ENCODE measurements at places on chromosomes 4 and X.

GRCh38 chr4:87527431-87528220, 1.6 kb downstream of the SPARCL1 start:
- no peak for DNase-seq

- peak; percentile 79 for DNase-seq
Observed at GRCh38 chrX:17521871-17522693, 147.1 kb downstream of the NHS start.

DNA sequence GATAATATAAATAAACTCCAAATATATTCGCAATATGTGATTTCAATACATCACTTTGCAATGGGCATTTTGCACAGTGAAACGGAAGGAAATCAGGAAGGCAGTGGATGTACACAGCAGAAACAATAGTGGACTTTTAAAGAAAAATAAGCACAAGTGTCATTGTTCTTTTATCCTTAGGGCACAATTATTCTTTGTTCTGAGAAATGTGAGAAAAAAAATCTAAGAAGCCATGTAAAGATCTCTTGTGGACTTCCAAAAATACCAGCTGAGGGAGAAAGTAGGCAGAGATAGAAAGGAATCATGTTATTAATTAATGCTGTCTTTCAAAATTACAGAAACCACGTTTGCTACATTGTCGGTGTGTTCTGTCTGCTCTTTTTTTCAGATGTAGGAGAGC, 17.6 kb upstream of the PRRG1 start:
- no peak for DNase-seq

- DNase-seq, result no peak
Observed at GRCh38 chr4:23889814-23890341, at the start of gene PPARGC1A. Gene PPARGC1A (minus strand): TSS chr4:23890047. CDS start chr4:23889957, 90 bp downstream.

DNA sequence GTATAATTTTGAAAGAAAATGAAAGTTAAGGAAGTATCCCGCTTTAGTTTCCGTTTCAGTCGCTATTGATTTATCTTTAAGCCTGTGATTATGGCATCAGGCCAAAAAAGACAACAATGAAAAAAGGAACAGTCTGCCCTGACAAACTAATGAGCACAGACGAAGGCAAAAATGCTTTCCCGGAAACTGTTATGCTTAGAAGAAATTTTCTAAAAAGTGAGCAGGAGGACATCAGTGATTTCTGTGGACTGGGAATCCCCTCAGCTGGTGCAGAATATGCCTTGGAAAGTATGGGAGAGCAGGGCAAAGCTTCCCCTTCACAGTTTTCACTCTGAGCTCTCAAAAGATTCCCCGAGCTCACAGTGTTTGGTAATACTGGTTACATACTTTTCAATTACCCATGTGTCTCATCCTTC, 5.1 kb upstream of the CXCL10 start:
- no peak for DNase-seq

DNA sequence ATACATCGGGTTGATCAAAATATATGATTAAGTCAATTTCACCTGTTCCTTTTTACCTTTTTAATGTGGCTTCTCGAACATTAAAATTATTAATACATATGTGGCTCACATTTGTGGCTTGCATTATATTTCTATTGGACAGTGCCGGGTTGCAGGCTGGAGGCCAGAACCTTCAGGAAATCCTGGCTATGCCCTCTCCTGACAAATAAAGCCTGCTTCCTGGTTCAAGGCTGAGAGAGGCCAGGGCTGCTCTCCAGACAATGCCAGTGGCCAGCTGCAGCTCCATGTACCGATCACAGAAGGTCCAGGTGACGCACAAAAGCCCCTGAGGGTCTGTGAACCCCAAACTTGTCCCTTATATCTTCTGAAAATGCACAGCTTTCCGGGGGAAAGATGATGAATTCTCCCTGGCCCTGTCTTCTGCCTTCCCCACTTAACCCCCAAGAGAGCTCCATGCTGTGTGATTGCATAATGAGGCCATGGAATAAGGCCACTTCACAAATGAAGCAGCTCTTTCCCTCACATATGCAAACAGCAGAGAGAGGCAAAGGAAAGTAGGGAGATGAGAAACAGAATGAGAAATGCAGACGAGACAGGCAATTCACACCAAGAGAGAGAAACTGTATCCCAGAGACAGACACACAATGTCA, 241.2 kb downstream of the BCOR start:
- DNase-seq, result no peak

DNA sequence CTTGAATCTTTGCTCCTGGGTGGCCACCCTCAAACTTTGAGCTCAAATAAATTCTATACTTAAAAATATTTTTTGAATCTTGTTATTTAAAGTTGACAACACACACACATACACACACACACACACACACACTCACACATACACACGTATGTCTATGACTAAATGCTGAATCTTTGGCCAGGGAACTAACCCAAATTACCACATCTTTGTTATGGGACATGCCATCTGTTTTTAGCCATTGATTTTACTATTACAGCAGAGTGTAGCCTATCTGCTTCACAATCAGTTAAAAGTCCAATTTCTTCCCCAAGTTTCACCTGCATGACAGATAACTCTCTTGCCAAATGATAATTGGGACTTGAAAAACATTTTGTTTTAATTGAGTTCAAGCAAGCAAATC, 45.0 kb upstream of the USP46 start:
- DNase-seq, result no peak

DNA sequence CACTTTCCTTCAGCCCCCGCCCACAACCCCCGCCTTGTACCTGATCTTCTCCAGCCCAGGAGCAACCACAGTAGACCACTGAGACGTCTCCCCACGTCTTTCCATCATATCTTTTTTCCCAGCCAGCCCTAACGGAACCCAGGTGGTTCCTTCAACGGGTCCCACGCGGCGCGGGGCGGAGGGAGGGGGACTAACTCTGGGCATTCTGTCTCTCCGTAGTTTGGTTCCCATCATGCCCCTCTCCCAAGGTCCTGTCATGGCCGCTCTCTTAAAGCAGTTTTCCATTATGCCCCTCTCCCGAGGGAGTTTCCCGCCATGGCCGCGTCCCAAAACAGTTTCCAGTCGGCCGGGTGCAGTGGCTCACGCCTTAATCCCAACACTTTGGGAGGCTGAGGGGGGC, 21.5 kb upstream of the TBL1X start:
- no peak for DNase-seq

DNA sequence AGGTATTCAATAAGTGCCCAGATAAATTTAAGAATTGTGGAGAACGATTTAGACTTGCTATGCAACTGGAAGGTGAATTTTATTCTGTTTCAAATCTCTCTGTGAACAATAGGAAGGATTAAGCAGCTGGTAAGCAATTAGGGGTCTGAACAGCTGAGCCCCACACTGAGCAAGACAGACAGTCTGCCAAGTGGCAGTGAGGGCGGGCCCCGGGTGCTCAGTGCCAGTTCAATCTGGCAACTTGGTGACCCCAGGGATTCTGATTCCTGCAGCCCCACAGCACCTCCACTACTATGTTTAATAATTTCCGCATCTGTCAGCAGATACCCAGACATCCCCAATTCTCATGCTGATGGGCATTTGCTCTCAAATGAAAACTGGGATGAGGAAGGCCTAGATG, 317.3 kb downstream of the PPP1R2C start:
- no peak for DNase-seq

- no peak for DNase-seq
Observed at GRCh38 chrX:107686792-107687191, 58.5 kb downstream of the PRPS1 start.

- DNase-seq, result no peak
Observed at GRCh38 chr4:105306158-105306781, 159.6 kb downstream of the TET2 start.

GRCh38 chr4:112189754-112190153, 41.8 kb upstream of the AP1AR start:
- DNase-seq, result peak; percentile 44
